Psoas muscle (tissue), 8 donors: ENCODE measurements at places on chromosomes 1 and 21.

DNA sequence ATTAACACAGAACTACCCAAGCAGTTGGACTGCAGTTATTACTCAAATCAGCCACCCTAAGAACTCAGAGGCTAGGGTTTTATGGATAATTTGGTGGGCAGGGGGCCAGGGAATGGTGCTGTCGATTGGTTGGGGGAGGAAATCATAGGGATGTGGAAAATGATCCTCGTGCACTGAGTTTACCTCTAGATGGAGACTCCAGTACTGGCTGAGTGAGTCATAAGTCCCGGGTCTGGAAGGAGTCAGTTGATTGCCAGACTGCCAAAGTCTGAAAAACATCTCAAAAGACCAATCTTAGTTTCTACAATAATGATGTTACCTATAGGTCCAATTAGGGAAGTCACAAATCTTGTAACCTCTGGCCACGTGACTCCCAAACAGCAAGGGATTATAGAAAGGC, 257.5 kb upstream of the PRMT6 start:
- no peak for DNase-seq

DNA sequence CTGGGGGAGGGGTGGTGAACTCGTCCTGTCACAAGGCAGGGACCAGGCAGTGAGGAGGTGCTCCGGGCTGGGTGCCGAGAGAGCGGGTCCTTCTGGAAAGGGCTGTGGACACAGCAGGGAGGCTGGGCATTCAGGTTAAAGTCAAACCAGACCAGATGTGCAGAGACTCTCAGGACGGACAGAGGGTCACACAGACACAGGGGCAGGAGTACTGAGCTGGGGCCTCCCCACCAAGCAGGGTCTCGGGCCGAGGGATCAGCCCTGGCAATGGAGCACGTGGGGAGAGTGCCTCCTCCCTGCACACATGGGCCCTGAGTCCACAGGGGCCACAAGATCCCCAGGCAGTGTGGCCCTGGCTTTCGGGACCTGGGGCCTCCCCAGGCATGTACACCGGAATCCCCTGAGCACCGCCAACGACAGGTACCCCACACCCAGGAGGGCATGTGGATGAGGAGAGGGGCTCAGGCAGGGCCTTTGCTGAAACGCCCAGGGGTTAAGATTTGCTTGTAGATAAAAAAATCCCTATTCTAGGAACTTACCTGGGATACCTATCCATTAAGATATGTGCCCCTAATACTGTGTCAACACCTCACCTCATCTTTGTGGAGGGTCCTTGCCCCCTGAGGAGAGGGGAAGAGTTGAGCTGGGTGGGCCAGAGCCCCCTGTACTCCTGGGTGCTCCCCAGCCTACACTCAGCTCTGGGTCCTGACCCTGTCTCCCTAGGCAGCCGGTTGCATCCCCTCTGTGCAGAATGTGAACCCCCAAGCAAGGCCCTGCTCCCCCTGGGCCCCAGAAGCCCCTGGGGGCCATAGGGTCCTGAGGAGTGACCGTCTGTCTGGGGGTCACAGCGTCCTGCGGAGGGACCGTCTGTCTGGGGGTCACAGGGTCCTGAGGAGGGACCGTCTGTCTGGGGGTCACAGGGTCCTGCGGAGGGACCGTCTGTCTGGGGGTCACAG, 46.9 kb upstream of the ADARB1 start:
- no peak for DNase-seq

DNA sequence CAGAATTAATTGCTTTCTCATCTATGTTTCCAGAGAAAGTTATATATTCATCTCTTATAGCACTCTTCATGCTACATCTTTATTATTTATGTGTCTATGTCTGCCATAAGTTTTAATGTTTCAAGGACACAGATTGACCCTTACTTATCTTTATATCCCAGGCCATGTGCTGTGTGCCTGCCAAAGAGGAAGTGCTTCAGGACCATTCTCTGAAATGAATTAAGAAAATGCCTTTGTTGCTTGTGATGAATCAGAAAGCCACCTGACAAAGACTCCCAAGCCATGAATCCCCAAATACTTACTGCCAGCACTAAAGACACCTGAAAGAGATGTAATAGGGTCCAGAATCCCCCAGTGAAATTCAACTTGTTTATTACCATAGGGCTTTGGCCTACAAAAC, 342.1 kb upstream of the C1orf87 start:
- DNase-seq, result no peak

DNA sequence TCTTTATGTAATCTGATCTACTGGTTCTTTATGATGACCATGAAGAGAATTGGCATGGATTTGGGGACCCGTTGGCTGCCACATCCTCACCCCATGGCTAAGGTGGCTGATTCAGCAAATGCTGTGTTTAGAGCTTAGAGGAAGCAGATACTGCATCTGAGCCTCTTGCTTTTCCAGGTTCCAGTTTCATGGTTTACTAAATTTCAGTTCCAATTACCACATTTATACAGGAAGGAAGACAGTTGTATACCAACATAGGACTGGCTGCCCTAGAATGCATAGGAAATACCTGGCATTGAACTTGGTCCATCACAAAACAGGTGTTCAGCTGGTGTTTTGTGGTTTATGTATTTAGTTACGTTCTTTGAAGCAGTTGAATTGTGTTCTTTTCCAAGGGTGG, 107.1 kb downstream of the ST3GAL3 start:
- DNase-seq, result no peak

GRCh38 chr1:15740924-15741850, 1.1 kb upstream of the TMEM82 start:
- DNase-seq, result peak; percentile 89

DNA sequence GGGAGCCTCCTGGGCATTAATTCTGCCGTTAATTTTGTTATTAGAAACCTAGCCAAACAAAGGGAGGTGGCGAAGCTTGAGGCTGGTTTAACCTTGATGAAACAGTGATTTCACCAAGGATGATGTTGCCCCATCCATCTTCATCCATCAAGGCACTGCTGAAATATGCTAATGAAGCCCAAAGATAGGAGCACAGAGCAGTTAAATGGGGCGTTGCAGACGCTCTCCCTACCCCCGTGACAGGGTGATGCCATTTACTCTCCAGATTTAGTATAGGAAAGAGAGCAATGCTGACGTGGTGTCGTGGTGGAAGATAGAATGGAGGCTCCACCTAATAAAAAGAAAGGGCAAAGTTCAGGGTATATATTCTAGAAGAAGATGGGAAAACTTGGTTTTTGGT, 84.0 kb downstream of the PBX1 start:
- DNase-seq, result no peak

DNA sequence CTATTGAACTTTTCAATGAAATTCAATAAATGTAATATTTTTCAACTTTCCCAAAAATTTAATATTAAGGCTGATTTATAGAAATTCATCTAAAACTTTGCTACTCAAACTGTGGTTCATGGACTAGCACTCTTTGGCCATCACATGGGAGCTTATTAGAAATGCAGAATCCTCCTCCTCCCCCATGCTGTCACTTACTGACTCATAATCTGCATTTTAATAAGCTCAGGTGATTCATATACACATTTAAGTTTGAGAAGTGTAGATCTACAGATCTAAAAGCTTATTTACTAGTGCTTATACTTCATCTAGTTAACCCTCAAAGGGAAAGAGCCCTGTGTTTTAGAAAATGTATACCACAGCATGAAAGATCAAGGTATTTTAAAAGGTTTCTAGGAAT, 84.3 kb downstream of the HS2ST1 start:
- no peak for DNase-seq

DNA sequence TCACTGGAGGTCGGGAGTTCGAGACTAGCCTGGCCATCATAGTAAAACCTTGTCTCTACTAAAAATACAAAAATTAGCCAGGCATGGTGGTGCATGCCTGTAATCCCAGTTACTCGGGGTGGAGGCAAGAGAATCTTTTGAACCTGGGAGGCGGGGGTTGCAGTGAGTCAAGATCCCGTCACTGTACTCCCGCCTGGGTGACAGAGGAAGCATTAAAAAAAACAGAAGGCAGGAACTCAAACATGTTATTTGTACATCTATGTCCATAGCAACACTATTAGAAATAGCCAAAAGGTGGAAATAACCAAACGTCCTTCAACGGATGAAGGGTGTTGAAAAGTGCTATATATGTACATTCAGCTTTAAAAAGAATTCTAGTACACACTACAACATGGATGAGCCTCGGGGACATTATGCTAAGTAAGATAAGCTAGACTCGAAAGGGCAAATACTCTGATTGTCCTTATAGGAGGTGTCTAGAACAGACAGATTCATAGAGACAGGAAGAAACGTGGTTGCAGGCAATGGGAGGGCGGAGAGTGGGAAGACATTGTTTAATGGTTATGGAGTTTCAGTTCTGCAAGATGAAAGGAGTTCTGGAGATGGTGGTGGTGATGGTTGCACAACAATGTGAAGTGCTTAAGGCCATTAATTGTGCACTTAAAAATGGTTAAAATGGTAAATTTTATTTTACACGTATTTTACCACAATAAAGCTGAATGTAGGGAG, 19.2 kb downstream of the NLRP3 start:
- no peak for DNase-seq

DNA sequence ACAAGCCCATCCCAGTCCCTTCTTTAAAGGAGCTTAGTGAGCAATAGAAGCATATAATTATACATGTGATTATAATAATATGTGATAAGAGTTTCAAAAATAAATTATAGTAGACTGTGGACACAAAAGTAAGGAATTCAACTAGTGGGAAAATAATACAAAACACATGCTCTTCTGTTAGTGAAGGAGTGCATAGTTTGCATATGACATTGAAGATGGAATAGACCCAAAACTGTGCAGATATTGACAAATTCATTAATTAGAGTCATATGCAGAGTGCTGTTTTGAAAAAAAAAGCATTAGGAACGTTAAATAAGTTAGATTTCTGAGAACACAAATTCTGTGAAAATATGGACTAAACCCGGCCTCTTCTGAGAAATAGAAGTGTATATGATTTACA, 278.8 kb downstream of the ASTN1 start:
- DNase-seq, result no peak

DNA sequence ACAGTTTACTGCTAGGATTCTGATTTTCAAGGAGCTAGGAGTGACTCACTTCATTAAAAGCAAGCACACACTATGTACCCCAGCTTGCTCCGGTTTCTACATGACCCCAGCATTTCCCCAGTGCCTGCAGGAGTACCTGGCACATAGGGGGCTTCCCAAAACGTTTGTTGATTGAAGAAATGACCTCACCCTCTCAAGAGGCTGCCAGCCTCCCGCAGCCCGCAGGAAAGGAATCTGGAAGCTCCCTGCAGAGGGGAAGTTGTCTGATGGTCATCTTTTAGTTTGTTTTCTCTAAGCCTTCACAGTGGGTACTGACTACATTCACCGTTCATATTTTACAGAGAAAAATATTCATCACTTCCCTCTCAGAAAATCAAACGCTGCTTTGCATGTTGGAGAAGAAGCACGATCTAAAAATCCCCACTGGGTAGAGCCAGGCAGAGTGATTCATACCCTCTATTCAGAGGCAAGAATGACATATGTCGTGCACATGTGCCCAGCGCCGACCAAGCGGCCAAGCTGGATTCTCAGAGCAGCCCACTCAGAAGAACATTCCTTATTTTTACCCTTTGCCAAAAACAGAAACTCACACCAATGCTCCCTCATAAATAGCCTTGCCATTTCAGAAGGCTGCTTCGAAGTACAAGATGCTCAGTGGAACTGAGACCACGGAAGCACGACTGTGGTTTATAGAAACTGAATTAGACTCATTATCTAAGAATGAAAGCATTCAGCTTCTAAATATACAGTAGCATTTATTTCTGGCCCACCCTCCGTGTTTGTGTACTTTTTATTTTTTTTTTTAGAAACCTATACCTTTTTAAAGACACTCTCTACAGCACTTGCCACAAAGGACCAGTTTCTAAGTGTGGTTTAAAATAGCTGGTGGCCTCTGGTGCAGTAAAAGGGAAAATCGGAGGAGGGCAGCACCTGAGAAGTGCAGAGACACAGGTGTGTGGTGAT, 143.2 kb downstream of the MIS18A start:
- peak; percentile 21 for DNase-seq

DNA sequence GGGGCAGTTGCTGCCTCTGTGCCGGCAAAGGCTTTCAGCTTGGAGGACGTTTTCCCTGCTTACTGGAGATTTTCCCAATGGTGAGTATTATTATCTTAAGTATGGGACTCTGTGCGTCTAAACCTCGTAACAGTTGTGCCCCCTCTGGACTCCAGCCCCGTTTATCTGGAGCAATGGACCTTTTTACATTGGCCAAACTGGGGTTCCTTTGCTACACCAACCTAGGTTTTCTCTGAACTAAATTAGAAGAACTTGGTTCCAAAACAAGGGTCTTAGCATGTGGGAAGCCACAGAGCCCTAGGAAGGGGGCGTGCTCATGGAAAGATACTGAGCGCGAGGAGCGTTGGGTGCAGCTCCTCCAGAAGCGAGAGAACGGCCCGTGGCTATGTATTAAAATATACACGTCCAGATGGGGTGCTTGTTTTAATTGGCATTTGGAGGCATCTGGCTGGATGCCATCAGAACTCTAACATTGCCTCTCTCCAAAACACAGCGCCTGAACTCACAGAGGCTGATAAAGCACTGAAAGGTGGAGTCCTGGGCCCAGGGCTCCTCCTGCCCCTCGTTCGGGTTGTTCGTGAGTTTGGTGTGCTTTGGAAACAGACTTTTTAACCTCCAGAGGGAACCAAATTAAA, 28.4 kb downstream of the POFUT2 start:
- DNase-seq, result no peak

GRCh38 chr1:248611883-248612414, 14.4 kb upstream of the OR2T10 start:
- no peak for DNase-seq
